ENCODE measurements at places on chromosomes 4 and X.

- no peak for DNase-seq
- H3K27ac ChIP-seq = no peak overlapping the region
- H3K4me1 ChIP-seq = peaks cover 3% of the 10 kb centered on the region
- H3K27me3 ChIP-seq = no peaks in the 10 kb centered on the region
- H3K4me3 ChIP-seq = peak overlapping the region; percentile 62
Measured at GRCh38 chrX:68694435-68695205, 47.2 kb downstream of the STARD8 start.

GRCh38 chr4:986879-987623, at the start of gene IDUA:
Gene IDUA (plus strand): TSS chr4:987044. CDS start chr4:987085, 41 bp downstream.
- H3K27me3 ChIP-seq = no peaks in the 10 kb centered on the region
- no peak for DNase-seq
- peaks cover 22% of the 10 kb centered on the region for H3K4me1 ChIP-seq
- H3K36me3 ChIP-seq = no peaks in the 10 kb centered on the region

DNA sequence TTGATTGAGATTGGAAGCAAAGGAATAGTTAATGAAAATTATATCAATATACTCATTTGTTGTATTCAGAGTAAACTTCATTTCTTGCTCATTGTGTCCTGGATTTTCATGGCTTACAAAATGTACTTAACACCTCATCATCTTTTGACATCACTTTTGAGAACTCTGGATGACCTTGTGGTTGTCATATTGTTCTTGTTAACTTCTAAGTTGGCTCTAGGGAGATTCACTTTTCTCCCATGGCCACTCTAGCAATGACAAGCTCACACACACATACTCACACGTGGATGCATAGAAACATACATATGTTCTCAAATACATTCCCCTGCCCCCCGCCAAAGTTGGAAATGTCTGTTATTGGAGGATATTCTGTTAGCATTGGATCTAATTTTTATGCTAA, 15.3 kb downstream of the PHEX start:
- no peaks in the 10 kb centered on the region for H3K4me1 ChIP-seq
- H3K4me3 ChIP-seq = no peak overlapping the region
- H3K36me3 ChIP-seq = no peaks in the 10 kb centered on the region
- no peak overlapping the region for H3K27ac ChIP-seq
- no peak for DNase-seq

DNA sequence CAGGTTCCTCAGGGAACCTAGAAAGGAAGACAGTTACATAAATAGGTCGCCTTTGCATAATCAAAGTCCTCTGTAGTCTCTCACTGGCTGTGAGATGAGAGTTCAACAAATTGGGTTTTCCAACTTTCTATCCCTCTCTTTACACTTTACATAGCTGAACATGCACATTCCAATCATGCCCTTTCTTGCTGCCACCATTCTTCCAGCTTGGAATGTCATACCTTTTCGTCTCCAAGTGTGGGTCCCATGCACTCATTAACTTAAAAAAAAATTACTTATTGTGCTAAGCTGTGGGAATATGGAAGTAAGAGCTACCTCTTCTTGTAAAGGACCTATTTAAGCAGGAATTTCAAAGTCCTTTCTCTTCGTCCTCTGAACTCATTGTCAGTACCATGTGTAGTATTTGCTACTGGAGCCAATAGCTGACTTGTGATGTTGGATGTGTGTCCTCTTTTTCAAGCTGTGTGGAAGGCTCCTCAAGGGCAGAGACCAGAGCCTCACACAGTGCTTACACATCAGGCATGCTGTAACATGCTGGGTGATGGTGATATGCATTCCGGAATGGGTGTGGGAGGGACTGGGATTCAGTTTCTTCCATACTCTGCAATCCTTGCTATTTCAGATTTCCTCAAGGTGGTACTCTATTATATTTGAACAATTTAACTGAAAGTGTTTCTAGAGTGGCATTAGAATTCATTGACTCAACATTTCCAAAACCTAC, 7.1 kb downstream of the ENOPH1 start:
- H3K36me3 ChIP-seq = peaks cover 5% of the 10 kb centered on the region
- no peaks in the 10 kb centered on the region for H3K27me3 ChIP-seq
- no peak for DNase-seq
- H3K4me3 ChIP-seq = no peak overlapping the region
